ENCODE measurements at places on chromosomes 6 and 20. TPM values are rescaled to one million over a fixed set of nuclear protein-coding genes. Genes with fewer than 3 reads are reported as not detected.

- DNase-seq = no peak
- H3K36me3 ChIP-seq = no peaks in the 10 kb centered on the region
- H3K4me1 ChIP-seq = no peaks in the 10 kb centered on the region
- peaks cover 2% of the 10 kb centered on the region for H3K27me3 ChIP-seq
- H3K4me3 ChIP-seq = no peak overlapping the region
These were observed 213.5 kb upstream of the KCNG1 start for GRCh38 chr20:51236421-51236820.

GRCh38 chr6:130473886-130474285 lies 108.1 kb downstream of the TMEM200A start:
- no peak for DNase-seq
- no peaks in the 10 kb centered on the region for H3K36me3 ChIP-seq
- no peaks in the 10 kb centered on the region for H3K27me3 ChIP-seq
- peaks cover 2% of the 10 kb centered on the region for H3K4me1 ChIP-seq

ELOVL2 gene
- not detected for total RNA-seq

DNA sequence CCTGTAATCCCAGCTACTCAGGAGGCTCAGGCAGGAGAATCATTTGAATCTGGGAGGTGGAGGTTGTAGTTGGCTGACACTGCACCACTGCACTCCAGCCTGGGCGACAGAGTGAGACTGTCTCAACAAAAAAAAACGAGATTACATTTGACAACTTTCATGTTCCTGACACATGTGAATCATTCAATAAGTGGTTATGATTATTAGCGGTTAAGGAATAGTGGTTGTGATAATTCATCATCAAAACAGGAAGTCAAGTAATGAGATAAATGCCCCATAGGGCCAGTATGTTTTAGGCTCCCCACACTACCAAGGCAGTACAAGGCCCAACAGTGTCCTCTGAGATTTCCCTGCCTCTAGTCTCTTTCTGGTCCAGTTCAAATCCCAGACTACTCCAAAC lies 2.5 kb downstream of the HDDC2 start:
- no peak for DNase-seq
- peaks cover 7% of the 10 kb centered on the region for H3K27me3 ChIP-seq
- H3K4me1 ChIP-seq = peaks cover 33% of the 10 kb centered on the region
- peak overlapping the region; percentile 93 for H3K4me3 ChIP-seq
- peaks cover 62% of the 10 kb centered on the region for H3K36me3 ChIP-seq
- no peak overlapping the region for H3K27ac ChIP-seq

- H3K36me3 ChIP-seq = no peaks in the 10 kb centered on the region
- no peak overlapping the region for H3K4me3 ChIP-seq
- no peak overlapping the region for H3K27ac ChIP-seq
These were observed 130.4 kb downstream of the PLG start for GRCh38 chr6:160832422-160832821.

DNA sequence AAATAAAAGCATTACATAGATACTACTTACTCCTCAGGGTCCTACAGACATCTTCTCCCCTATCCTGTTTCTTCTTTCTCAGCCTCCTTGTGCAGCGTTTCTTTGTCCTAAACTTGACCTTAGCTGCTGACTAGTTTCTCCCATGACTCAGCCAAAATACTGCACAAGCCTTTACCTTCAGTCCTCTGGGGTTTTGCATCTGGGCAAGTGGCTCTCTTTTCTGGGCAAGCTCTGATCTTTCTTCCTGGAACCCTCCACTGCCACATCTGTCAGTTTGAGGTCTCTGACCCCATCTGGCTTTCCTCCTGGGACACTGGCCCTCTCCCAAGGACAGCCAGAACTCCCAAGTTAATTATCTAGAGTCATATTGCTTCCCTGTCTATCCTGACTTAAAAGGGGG lies 838.4 kb downstream of the DHX35 start:
- H3K4me1 ChIP-seq = no peaks in the 10 kb centered on the region
- H3K27me3 ChIP-seq = no peaks in the 10 kb centered on the region
- no peak overlapping the region for H3K4me3 ChIP-seq
- no peaks in the 10 kb centered on the region for H3K36me3 ChIP-seq
- H3K27ac ChIP-seq = no peak overlapping the region

PPP1R16B gene
- total RNA-seq = 109 TPM

- DNase-seq = no peak
- no peaks in the 10 kb centered on the region for H3K27me3 ChIP-seq
- H3K27ac ChIP-seq = no peak overlapping the region
These were observed 37.0 kb upstream of the SAMHD1 start for GRCh38 chr20:36988494-36988966.

LHFPL5 gene
- total RNA-seq = not detected

NNAT gene
- total RNA-seq = not detected

HTR1E gene
- total RNA-seq = not detected

DNA sequence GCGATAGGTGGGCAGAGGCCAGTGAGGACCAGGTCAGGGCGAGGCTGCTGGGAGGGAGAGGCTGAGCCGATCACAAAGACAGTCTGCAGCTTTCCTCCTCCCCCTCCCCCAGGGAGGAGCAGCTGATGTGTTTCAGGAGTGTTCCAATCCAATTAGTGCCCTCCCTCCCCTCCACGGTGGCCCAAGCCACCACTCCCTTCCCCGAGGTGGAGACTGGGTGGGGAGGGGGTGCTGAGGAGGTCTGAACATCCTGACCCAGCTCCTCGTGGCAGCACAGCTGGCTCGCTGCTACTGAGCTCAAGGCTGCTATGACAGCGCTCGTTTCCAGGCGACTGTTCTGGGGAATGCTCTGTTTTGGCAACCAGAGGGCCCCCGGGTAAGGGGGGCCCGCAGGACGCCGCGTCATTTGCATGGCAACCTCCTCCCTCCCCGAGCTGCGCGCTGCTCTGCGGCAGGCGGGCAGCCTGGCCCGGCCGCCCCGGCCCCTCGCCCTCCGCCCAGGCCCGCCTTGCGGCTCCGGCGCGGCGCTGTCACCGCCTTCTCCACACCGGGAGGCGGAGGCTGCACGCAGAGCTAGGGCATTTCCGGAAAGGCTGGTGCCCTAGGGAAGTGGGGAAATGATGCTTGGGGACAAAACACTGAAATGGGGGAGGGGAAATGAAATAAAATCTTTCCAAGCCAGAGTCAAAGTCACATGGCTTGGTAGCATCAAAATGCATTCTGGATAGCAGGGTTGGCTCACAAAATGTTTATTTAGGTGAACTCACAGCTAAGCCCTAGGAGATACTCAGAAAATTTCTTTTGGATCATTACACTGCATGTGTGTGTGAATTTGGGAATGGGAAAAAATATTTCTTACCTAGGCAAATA lies 67.4 kb upstream of the PIM1 start:
- DNase-seq = peak; percentile 67
- H3K27me3 ChIP-seq = no peaks in the 10 kb centered on the region
- peaks cover 34% of the 10 kb centered on the region for H3K4me1 ChIP-seq

DNA sequence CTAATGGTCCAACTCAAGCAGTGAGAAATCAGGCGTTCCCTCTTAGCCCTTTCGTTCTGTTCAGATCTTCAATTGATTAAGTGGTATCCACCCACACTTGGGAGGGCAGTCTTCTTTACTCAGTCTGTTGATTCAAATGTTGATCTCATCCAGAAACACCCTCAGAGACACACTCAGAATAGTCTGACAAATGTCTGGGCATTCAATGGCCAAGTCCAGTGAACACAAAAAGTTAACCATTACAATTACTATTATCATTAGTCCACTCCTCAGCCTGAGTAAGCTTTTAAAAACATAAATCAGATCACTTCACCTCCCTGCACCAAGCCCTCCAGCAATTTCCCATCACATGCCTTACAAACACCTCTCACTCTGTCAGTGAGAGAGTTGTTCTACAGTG lies 423.2 kb downstream of the RFPL4B start:
- H3K36me3 ChIP-seq = no peaks in the 10 kb centered on the region
- no peak overlapping the region for H3K27ac ChIP-seq
- no peak overlapping the region for H3K4me3 ChIP-seq
- no peaks in the 10 kb centered on the region for H3K4me1 ChIP-seq

BACH2 gene
- 89.7 TPM for total RNA-seq

ROS1 gene
- not detected for total RNA-seq

DNA sequence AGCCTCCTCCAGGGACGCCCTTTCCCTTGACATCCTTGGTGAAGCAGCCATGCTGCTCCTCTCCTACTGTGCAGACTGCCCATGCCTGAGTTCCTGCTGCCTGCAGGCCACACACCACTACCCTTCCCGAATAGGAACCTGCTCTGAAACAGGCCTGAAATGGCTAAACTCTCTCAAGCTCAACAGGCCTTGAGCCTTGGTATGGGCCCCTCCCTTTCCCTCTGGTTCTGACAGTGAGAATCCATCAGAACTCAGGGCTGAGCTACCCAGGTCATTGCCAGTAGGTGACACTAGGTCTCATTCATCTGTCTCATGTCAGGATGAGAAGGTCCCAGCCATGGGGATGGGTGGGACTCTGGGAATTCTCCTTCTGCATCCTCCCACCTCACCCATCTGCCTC lies 25.7 kb downstream of the RAET1L start:
- no peak overlapping the region for H3K4me3 ChIP-seq
- H3K36me3 ChIP-seq = peaks cover 15% of the 10 kb centered on the region

All from activated T-helper 2 cell treated with anti-CD3 and anti-CD28 coated beads, Interferon-gamma antibody, Interleukin-2, Interleukin-4, amounts not matched to agents 10 μg/mL and 5 μg/mL and 100 μg/mL, durations not matched to agents 14 hours and 24 hours and 36 hours (primary cell).